ENCODE measurements at places on chromosomes 3 and 15.

DNA sequence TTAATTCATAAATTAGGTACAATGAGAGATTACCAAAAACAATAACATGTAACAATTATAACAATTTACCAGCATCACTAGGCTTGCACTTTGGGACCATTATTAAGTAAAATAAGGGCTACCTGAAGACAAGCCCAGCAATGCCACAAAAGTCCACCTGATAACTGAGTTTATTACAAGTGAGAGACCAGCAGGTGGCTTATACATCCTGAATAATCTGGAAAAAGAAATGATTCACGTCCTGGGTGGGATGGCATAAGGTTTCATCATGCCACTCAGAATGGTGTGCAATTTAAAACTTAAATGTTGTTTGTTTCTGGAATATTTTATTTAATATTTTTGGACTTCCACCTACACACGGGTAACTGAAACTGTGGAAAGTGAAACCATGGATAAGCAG, 1287.1 kb upstream of the GBE1 start:
- DNase-seq, result no peak

- DNase-seq, result no peak
Observed at GRCh38 chr3:12886106-12886679, 44.8 kb upstream of the RPL32 start.

- DNase-seq, result no peak
Observed at GRCh38 chr15:93477188-93477587, 388.2 kb upstream of the RGMA start.

DNA sequence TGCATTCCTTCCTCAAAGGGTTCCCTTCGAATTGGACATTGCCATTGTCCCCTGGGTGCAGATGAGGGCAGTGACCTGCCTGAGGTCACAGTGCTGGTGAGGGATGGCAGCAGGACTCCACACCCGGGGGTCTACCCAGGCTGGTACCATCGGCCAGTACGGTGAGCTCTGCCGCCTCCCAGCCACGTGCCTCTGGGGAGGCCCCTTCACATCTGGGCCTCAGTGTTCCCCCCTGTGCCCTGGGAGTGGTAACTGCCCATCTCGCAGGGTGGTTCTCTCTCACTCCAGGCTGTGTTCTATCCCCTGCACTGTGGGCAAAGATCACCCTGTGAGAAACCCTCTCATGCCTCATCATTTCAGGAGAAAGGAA, 99.4 kb upstream of the IQSEC1 start:
- no peak for DNase-seq

DNA sequence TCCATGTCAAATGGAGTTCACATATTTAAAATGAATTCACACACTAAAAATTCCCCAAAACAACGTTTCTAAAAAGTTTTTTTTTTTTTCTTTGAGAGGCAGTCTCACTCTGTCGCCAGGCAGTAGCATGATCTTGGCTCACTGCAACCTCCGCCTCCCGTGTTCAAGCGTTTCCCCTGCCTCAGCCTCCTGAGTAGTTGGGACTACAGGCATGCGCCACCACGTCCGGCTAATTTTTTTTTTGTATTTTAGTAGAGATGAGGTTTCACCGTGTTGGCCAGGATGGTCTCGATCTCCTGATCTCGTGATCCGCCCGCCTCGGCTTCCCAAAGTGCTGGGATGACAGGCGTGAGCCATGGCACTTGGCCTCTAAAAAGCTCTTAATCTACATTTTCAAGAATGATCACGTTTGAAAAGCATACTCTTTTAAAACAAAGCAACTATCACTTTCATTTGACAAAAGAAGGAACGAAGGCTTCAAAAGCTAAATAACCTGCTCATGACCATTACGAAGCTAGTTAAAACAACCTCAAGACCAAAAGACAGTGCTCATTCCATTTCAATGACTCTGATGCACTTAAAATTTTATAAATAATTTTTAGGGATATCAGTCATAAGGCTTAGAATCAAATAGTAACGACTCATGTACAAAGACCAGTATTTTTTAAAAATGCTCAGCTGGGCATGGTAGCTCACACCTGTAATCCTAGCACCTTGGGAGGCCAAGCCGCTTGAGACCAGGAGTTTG, 5.5 kb downstream of the UBE3A start:
- no peak for DNase-seq

DNA sequence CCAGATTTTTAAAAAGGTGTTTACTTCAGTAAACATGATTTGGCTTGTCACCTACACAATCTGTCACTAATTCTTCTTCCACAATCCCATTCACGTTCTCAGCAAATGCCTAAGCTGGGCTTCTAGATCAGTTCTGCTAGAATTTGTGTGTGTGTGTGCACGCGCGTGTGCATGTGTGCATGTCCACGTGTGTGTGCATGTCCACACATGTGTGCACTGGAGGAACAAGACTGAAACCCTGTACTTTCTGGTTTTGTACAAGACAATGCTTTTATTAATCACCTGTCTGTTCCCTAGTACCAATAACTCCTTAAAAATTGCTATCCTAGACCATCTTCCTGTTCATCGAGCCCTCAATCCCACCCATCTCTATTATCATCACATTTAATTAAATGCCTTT, 229.2 kb downstream of the KCNMB2 start:
- no peak for DNase-seq

DNA sequence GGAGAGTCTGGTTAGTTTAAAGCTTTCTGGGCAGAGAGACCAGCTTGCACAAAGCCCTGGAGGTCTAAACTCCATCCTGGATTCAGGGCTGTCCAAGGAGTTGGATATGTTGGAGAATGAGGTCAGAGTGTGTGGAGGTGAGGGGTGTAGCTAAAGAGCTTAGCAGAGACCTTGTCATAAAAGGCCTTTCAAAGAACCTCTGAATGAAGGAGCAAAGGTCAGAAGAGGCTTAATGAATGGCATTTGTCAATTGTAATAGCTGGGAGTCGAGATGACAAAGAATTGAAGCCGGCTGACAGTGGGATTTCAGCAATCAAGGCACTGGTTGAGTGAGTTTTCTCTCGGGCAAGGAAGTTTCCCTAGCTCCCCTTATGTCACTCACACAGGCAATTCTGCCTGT, 202.6 kb downstream of the PDCD6IP start:
- no peak for DNase-seq

Measured in NCI-H1417 (cell line).